ENCODE measurements at places on chromosomes 2 and 18. TPM values are rescaled to one million over a fixed set of nuclear protein-coding genes. Genes with fewer than 3 reads are reported as not detected.
A peak's percentile ranks its signal among the peaks of the same experiment; 100 is the strongest.

GRCh38 chr2:113741091-113741490, 15.4 kb downstream of the SLC35F5 start:
- DNase-seq, result no peak

- peak; percentile 60 for DNase-seq
Observed at GRCh38 chr2:73759285-73759764, 20.6 kb downstream of the DUSP11 start.

DNA sequence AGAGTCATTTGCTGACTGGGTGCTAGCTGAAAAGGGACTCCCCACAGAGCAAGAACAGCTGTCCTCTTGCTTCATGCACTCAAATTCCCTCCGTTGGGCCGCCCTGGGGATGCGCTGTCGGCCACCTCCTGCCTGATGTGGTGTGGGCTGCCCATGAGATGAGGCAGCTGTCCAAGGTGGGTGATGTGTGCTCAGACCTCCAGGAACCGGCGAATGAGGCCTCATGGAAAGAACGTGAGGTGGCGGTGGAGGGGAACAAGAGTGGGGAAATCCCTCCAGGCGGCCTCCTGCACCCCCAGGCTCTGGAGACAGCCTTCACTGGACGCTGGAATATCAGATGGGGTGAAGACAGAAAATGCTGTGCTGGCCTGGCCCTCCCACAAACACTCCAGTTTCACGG, 79.8 kb downstream of the LONRF2 start:
- no peak for DNase-seq

- peak; percentile 76 for DNase-seq
Observed at GRCh38 chr2:207632575-207633493, 7.6 kb upstream of the METTL21A start.

- no peak for DNase-seq
Observed at GRCh38 chr2:197071790-197072436, 145.4 kb upstream of the PGAP1 start.

DNA sequence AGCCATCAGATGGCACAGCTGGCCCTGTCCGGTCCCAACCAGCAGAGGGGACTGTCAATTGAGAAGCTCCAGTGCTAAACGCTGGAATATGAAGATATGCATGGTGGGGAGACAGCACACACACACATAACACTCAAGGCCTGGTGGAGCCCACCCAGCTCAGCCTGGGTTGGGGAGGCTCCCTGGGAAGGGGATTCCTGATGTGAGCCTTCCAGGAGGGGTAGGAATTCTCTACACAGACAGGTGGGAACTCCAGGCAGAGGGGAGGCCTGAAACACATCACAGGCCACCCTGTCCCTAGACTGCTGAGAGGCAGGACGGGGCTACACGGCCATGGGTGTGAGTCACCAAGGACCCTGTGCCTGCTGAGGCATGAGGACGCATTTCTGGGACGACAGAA, 49.4 kb upstream of the SH3RF3 start:
- DNase-seq, result no peak

GRCh38 chr2:60485055-60485454, 68.4 kb downstream of the BCL11A start:
- no peak for DNase-seq

GRCh38 chr2:25481381-25482300, 139.9 kb upstream of the DNMT3A start:
- DNase-seq, result peak; percentile 21

- no peak for DNase-seq
Observed at GRCh38 chr2:66566726-66567399, 131.9 kb downstream of the MEIS1 start.

GRCh38 chr2:186976329-186976728, 127.4 kb upstream of the ZSWIM2 start:
- no peak for DNase-seq

DNA sequence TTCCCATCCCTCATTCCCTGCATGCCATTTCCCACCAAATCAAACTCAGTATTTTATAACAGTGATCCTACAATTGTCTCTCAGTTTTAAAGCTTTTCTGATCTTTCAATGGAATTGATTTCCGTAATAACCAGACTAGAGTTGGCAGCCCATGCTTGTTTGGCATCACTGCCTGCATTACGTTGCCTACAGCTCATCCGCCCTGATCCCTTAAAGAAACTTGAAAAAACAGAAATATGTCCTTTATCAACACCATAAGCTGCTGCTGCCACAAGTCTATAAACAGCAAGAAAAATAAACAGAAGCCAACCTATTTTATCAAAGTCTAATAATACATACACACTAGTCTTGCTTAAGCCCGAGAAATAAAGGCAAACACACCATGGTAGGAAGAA, 331.0 kb downstream of the METTL4 start:
- peak; percentile 53 for DNase-seq

GRCh38 chr2:138485019-138485418, 16.6 kb upstream of the SPOPL start:
- no peak for DNase-seq

DNA sequence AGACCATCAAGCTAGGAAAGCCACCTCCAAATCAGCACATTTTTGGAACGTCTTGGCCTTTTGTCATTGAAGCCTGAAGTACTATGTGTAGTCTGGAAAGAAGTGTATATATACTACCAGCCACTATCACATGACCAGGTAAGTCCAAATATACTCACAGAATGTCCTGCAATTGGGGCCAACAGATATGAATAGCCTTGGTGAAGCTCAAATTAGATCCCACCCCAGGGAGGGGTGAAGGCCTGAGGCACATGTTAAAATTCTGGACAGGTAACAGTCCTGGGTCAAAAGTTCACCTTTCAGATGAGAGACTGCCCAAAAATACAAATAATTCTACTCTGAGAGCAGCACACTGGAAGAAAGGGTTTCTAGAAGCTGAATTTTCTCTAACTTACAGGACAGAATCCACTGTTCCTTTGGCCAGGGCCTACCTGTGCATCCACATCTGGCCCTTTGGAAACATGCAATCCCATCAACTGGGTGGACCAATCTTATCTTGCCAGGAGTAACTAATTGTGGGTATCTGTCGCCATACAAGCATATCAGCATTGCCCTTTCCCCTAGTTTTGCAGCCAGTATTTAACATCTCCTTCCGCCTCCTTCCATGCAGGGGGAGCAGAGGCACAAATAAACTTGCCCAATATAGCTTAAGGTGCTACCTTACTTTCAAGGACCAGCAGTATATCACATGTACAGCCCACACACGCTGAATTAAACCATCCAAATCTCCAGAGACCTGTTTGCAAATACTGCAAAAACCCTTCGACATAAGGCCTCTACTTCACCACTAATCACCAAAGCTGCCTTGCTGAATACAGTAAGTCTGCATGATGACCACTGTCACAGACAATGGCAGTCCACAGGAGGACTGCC, 67.8 kb downstream of the EIF5B start:
- no peak for DNase-seq

- no peak for DNase-seq
Observed at GRCh38 chr2:177717831-177718618, 325.5 kb downstream of the AGPS start.

DNA sequence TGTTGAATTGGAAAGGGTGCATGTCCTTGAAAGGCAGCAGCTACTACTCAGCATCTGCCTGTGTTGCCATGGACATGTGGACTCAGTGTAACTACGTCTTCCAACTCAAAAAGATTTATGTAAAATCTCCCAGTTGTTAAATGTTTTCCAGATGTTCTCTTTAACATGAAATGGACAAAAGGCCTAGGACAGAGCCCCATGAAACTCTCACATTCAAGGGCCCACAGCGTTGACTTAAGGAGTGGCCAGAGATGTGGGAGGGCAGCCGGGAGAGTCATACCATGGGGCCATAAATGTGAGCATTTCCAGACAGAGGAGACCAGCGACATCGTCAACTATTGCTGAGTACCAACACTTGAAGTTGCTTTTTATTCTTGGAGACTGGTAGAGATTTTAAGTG, 9.9 kb downstream of the SLC3A1 start:
- DNase-seq, result no peak

DNA sequence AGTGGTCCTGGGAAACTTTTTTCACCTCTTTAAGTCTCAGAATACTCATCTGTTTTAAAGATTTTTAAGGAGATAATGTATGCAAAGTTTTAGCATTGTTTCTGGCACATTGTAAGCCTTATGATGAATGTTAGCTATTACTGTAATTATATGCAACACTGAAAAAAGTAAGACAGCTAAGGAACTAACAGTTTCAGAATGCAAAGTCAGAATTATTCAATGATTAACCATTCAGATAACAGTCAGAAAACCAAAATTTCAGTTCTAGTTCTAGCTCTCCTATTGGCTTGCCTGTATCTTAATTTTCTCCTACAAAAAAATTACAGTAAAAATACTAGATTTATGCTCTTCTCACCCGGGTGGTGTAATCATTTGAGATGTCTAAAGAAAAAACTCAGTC, 101.1 kb downstream of the SLC4A10 start:
- no peak for DNase-seq

GRCh38 chr2:238370823-238371372, 50.6 kb downstream of the TRAF3IP1 start:
- DNase-seq, result peak; percentile 73

DNA sequence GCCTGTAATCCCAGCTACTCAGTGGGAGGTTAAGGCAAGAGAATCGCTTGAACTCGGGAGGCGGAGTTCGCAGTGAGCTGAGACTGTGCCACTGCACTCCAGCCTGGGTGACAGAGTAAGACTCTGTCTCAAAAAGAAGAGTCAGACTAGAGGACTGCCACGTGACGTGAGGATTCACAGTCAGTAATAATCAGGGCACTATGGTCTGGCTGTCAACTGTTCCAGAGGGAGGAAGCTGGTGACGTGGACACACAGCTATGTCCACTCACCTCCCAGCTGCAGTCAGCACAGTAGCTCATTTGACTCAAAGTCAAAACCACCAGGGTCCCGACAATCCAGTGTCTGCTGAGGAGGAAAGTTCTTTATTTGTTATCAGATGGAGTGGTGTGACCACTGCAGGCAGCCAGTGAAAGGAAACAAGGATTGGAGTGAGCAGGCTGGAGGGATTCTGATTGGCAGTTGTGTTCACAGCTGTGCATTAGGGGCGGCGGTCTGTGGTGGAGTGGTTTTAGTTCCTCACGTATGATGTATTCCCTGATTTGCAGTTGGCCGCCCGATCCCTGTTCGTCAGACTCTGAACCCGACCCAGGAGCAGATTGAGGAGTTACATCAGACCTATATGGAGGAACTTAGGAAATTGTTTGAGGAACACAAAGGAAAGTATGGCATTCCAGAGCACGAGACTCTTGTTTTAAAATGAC, 37.9 kb downstream of the MOGAT1 start:
- DNase-seq, result peak; percentile 100

GRCh38 chr18:34609986-34610648, 100.0 kb upstream of the DTNA start:
- DNase-seq, result peak; percentile 36

- DNase-seq, result no peak
Observed at GRCh38 chr18:55214534-55214933, 255.3 kb upstream of the CCDC68 start.

DNA sequence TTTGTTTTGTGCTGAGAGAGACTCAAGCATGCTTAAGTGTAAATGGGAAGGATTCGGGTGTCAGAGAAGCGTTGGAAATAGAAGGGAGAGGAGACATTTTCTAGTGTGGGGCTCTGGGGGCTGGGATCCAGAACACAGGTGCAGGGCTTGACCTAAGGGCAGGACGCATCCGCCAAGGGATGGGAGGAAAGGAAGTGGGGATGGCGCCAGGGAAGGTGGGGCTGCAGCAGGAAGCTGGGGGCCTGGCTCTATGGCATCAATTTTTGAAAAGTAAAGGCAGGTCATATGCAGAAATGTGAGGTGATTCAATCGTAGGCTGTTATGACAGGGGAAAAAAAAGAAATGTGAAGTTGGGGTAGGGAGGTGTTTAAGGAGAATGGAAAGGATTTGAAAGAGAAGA, 143.2 kb upstream of the SERTAD2 start:
- no peak for DNase-seq

GRCh38 chr2:46973673-46974072, 58.1 kb upstream of the MCFD2 start:
- DNase-seq, result no peak

- DNase-seq, result no peak
Observed at GRCh38 chr18:30763902-30764350, 278.6 kb downstream of the DSC3 start.

GRCh38 chr18:78774741-78775141, 204.9 kb upstream of the SALL3 start:
- DNase-seq, result no peak

GRCh38 chr2:181999911-182000310, 14.3 kb downstream of the PPP1R1C start:
- no peak for DNase-seq

DNA sequence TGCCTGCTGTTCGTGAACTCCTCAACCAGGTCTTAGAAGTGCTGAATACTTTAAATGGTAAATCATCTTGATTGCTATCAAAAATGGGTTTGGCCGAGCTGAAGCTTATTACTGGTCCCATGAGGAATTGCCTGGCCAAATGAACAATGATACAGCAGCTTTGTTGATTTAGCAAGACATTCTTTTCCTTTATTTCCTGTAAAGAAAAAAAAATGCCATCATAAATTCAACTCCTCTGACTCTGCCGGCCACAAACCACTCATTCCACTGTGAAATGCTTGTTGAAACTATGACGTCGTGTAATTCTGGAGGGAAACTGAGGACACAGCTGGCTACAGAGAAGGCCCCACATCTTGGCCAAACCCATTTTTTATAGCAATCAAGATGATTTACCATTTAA, 74.2 kb upstream of the ID2 start:
- peak; percentile 93 for DNase-seq

DNA sequence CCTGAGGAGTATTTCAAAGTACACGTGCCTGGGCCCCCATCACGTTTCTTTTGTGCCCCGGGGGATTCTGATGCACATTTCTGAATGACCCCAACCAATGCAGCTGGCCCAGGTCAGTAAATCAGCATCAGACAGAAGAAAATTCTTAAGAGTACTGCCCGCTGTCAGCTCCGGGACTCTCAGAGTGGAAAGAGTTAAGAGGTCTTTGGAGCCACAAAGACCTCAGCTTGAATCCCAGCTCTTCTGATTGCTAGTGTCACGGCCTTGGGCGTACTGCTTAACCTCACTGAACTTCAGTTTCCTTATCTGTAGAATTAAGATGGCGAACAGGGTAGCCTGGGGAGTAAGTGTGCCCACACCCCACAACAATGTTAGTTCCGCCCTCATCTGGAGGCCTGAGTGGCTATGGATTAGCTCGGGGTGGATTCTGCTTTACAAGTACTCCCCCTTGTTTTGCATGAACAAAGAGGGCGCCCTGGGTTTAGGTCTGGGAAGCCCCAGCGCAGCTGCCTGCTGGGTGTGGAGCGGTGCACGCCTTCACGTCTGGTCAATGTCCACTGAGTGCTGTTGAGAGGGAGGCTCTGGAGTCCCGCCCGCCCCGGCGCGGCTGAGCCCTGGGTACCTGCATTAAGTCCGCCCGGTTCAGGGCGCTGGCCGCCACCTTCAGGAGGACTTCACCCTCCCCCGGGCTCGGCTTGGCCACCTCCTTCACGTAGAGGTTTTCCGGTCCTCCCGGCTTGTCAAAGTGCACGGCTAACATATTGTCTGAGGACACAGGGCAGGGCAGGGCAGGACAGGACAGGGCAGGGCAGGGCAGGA, 858 bp downstream of the TP53I3 start:
- DNase-seq, result peak; percentile 88

- DNase-seq, result no peak
Observed at GRCh38 chr2:95047629-95048510, 22.4 kb downstream of the MAL start.

KRTCAP3 gene
- total RNA-seq, result not detected

TSGA10 gene
- total RNA-seq, result 5.3 TPM

GKN1 gene
- total RNA-seq, result not detected

NT5DC4 gene
- not detected for total RNA-seq

GPR35 gene
- total RNA-seq, result 1.2 TPM
